ENCODE measurements at places on chromosomes 6 and 20.

DNA sequence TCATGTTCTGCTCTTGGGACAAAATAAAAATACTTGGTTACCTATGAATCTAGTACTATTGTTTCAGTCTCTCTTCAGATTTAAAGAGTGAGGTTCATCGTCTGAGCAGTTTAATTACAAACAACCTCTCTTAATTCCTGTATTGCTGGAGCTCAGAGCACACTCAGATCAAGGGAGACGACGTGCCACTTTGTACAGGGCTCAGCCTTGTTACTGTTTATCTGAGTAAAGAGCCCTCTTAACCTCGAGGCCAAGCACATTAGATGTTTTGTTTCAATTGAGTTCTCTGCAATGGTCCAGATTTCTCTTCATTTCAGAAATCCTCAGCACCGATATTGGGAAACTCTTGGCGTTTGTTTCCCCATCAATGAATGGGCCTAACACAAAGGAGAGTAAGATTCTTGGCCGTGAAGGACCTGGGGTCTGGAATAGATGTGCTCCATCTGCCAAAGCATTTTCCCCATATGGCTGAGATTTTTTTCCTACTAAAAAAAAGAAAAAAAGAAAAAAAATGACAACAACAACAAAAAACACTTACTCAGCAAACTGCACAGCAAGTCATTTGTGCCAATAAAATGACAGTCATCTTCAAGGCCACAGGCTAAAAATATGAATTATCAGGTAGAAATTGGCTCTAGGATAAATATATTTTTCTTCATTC is 82.6 kb upstream of the CCN6 start:
- no peak for DNase-seq

- no peak for DNase-seq
Measured at GRCh38 chr6:143390278-143390677, 60.2 kb downstream of the ADAT2 start.

DNA sequence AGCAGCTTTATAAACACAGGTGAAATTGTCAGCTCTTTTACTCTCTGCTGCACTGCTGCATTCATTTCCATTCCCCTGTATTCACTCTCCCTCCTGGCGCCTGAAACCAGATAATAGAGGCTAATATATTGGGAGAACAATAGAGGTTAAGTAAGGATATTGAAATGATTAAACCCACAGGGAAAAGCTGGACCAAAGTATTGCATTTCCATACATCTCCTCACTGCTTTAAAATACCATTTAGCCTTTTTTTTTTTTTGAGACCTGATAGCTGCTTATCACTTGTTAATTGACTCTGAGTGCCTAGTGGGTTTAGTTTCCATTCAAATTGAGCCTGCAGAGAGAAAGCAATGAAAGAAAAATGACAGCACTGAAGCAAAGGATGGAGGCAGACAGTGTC is 540.5 kb upstream of the IMPG1 start:
- DNase-seq: no peak

- DNase-seq: no peak
Measured at GRCh38 chr20:39188266-39188765, 226.2 kb downstream of the DHX35 start.
